Dermis blood vessel endothelial cell (primary cell): ENCODE measurements at places on chromosomes 6 and 20. TPM values are rescaled to one million over a fixed set of nuclear protein-coding genes. Genes with fewer than 3 reads are reported as not detected.

ZNF391 gene
- total RNA-seq = 1.1 and 1.4 TPM in 2 replicates

OPRM1 gene
- total RNA-seq = not detected in 2 replicates

FERMT1 gene
- total RNA-seq = under 0.01 and 0.28 TPM in 2 replicates

SPTLC3 gene
- total RNA-seq = 0.68 and 1.4 TPM in 2 replicates

PRRT1 gene
- 0.05 TPM in 1 of 2 replicates, not detected in the other for total RNA-seq
